ENCODE measurements at places on chromosomes 16 and 17. TPM values are rescaled to one million over a fixed set of nuclear protein-coding genes. Genes with fewer than 3 reads are reported as not detected.

GRCh38 chr17:65850486-65850885, 289.0 kb upstream of the AXIN2 start:
- no peaks in the 10 kb centered on the region for H3K4me1 ChIP-seq
- no peak overlapping the region for H3K27ac ChIP-seq
- no peak for DNase-seq
- H3K27me3 ChIP-seq = no peaks in the 10 kb centered on the region

DNA sequence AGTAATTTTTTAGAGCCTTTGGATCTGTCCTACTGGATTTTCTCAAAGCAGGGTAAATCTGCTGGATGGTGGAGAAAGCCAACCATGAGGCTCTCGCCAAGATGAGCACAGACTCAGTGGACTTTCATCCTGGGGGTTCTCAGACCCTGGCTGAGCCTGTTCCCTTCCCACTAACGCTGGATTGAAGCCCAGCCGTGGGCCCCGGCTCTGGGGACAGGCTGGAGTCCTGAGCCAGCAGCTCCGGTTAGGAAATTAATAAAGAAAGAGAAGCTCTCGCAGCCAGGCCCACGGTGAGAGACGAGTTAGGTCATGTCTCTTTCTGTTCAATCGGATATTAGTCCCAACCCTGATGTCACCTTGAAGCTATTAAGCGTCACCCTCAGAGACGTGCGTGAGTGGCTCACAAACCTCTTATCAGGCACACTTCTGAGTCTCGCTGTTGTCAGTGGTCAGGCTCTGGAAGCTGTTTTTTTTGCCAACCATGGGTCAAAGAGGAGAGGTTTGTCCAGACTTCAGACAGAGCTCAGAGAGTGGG, 27.1 kb downstream of the MEOX1 start:
- no peaks in the 10 kb centered on the region for H3K27me3 ChIP-seq
- no peak overlapping the region for H3K4me3 ChIP-seq
- H3K27ac ChIP-seq = peak overlapping the region; percentile 83
- no peak for DNase-seq

- H3K4me3 ChIP-seq = peak overlapping the region; percentile 31
- peaks cover 15% of the 10 kb centered on the region for H3K4me1 ChIP-seq
- no peak overlapping the region for H3K27ac ChIP-seq
- H3K36me3 ChIP-seq = no peaks in the 10 kb centered on the region
- DNase-seq = no peak
Measured at GRCh38 chr16:85650135-85650843, 37.2 kb downstream of the GSE1 start.

DNA sequence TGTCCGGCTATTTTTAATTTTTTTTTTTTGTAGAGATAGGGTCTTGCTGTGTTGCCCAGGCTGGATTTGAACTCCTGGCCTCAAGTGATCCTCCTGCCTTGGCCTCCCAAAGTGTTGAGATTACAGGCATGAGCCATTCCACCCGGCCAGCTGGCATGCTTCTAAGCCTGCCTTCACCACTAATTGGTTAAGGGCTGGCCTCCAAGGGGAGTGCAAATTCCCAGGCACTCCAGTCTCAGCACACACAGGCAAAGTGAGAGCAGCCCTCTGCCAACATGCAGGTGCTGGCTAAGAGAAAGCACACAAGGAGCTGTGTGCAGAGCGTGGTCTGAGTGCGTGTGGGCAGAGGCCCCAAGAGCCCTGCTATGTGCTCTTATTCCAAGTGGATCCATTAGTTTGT, 149.8 kb upstream of the HS3ST2 start:
- H3K4me1 ChIP-seq = no peaks in the 10 kb centered on the region
- no peak for DNase-seq
- peaks cover 3% of the 10 kb centered on the region for H3K27me3 ChIP-seq
- H3K36me3 ChIP-seq = no peaks in the 10 kb centered on the region
- H3K27ac ChIP-seq = no peak overlapping the region
- no peak overlapping the region for H3K4me3 ChIP-seq

GRCh38 chr17:48498164-48498850, 32.5 kb downstream of the HOXB1 start:
- H3K27me3 ChIP-seq = peaks cover 95% of the 10 kb centered on the region
- no peak overlapping the region for H3K4me3 ChIP-seq
- no peak for DNase-seq
- H3K27ac ChIP-seq = no peak overlapping the region
- H3K4me1 ChIP-seq = no peaks in the 10 kb centered on the region

- no peak overlapping the region for H3K27ac ChIP-seq
- H3K4me3 ChIP-seq = no peak overlapping the region
- H3K36me3 ChIP-seq = no peaks in the 10 kb centered on the region
- H3K4me1 ChIP-seq = peaks cover 39% of the 10 kb centered on the region
- DNase-seq = no peak
Measured at GRCh38 chr16:86963600-86964575, 353.3 kb downstream of the C16orf95 start.

GRCh38 chr17:77419547-77420094, 278.9 kb downstream of the SEC14L1 start:
- no peaks in the 10 kb centered on the region for H3K27me3 ChIP-seq
- H3K27ac ChIP-seq = no peak overlapping the region
- H3K4me3 ChIP-seq = no peak overlapping the region
- H3K4me1 ChIP-seq = peaks cover 47% of the 10 kb centered on the region
- no peaks in the 10 kb centered on the region for H3K36me3 ChIP-seq

DNA sequence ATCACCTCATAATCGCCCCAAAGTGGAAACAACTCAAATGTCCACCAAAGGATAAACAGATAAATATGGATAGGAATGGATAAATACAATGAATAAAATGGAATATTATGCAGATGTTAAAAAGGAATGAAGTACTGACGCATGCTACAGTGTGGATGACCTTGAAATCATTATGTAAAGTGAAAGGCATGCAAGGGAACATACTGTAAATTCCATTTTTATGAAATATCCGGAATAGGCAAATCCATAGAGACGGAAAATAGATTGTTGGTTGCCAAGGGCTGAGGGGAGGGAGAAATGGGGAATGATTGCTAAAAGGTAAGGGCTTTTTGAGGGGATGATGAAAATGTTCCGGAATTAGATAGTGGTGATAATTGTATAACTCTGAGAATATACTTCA, 36.0 kb downstream of the STAT5B start:
- no peak overlapping the region for H3K4me3 ChIP-seq
- DNase-seq = no peak
- peaks cover 27% of the 10 kb centered on the region for H3K4me1 ChIP-seq
- no peaks in the 10 kb centered on the region for H3K27me3 ChIP-seq
- no peaks in the 10 kb centered on the region for H3K36me3 ChIP-seq

DNA sequence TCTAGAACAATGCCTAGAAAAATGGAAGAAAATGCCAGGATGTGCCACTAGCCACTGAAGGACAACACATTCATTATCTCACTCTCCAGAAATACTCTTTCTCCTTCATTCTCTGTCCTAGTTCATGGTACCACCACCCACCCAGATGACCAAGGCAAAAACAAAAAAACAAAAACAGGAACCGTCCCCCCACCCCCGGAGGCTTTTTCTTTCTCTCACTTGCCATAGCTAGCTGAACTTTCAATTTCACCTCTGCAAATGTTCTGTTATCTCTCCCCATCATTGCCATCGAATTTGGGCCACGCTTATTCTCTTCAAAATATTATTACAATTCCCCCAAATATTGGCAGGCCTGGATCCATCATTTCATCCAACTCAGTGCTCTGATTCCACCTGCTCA, 49.0 kb downstream of the SOX9 start:
- H3K27ac ChIP-seq = no peak overlapping the region
- no peak overlapping the region for H3K4me3 ChIP-seq
- peaks cover 15% of the 10 kb centered on the region for H3K4me1 ChIP-seq
- H3K27me3 ChIP-seq = peaks cover 3% of the 10 kb centered on the region

GRCh38 chr16:84270531-84270930, 24.1 kb upstream of the WFDC1 start:
- H3K36me3 ChIP-seq = no peaks in the 10 kb centered on the region
- peaks cover 12% of the 10 kb centered on the region for H3K4me1 ChIP-seq
- no peak overlapping the region for H3K27ac ChIP-seq
- no peak for DNase-seq
- peaks cover 3% of the 10 kb centered on the region for H3K27me3 ChIP-seq

- DNase-seq = no peak
- peaks cover 65% of the 10 kb centered on the region for H3K27me3 ChIP-seq
- no peak overlapping the region for H3K27ac ChIP-seq
- H3K4me3 ChIP-seq = no peak overlapping the region
- no peaks in the 10 kb centered on the region for H3K4me1 ChIP-seq
Measured at GRCh38 chr16:2858245-2859025, 465 bp upstream of the PRSS22 start.

Gene KCNAB3
- 19.9 TPM for total RNA-seq

Gene RHBDL1
- 3.0 TPM for total RNA-seq

Gene KRTAP1-1
- total RNA-seq = not detected

Gene PRR35
- total RNA-seq = not detected

Gene KLHL10
- total RNA-seq = not detected
